B cell (primary cell): ENCODE measurements at places on chromosomes 12 and 14. TPM values are rescaled to one million over a fixed set of nuclear protein-coding genes. Genes with fewer than 3 reads are reported as not detected.

DNA sequence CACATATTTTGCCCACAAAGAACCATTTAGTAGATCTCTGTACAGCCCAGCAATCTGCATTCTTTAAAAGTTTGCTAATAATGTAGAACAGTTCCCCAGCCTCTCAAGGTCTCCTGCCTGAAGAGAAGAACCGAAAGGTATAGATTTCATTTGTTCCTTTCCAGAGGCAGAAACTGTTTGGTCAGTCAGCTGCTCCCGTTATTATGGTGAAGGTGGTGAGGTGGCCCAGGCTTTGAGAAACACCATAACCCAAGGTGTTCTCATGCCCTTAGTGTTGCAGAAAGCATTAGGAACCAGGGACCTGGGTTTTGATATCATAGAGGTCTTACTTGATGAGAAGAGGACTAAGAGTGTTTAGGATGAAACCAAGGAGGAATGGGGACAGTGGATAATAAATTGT lies 65.3 kb downstream of the SUSD6 start:
- H3K4me3 ChIP-seq, result no peak overlapping the region
- peaks cover 66% of the 10 kb centered on the region for H3K4me1 ChIP-seq

DNA sequence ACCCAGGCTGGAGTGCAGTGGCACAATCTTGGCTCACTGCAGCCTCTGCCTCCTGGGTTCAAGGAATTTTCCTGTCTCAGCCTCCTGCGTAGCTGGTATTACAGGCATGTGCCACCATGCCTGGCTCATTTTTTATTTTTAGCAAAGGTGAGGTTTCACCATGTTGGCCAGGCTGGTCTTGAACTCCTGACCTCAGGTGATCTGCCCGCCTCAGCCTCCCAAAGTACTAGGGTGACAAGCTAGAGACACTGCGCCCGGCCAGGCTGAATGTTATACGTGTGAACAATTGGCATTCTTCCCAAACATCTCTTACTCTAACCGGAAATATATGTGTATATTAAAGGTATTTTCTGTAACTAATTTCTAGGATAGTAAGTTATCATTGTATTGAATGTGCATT lies 13.2 kb upstream of the LIMA1 start:
- no peaks in the 10 kb centered on the region for H3K4me1 ChIP-seq
- no peak overlapping the region for H3K4me3 ChIP-seq
- no peak overlapping the region for H3K27ac ChIP-seq
- no peaks in the 10 kb centered on the region for H3K27me3 ChIP-seq
- no peaks in the 10 kb centered on the region for H3K36me3 ChIP-seq

- no peaks in the 10 kb centered on the region for H3K4me1 ChIP-seq
- DNase-seq, result no peak
- H3K27ac ChIP-seq, result no peak overlapping the region
- H3K27me3 ChIP-seq, result no peaks in the 10 kb centered on the region
Observed at GRCh38 chr12:131330106-131330815, 376.6 kb downstream of the ADGRD1 start.

GRCh38 chr14:72621387-72622065 lies 272.4 kb downstream of the DPF3 start:
- DNase-seq, result no peak
- H3K4me1 ChIP-seq, result peaks cover 5% of the 10 kb centered on the region
- H3K4me3 ChIP-seq, result no peak overlapping the region
- H3K27ac ChIP-seq, result no peak overlapping the region

GRCh38 chr12:26246483-26247164 lies 51.3 kb downstream of the SSPN start:
- no peaks in the 10 kb centered on the region for H3K4me1 ChIP-seq
- H3K27ac ChIP-seq, result no peak overlapping the region
- no peak for DNase-seq
- no peaks in the 10 kb centered on the region for H3K27me3 ChIP-seq

DNA sequence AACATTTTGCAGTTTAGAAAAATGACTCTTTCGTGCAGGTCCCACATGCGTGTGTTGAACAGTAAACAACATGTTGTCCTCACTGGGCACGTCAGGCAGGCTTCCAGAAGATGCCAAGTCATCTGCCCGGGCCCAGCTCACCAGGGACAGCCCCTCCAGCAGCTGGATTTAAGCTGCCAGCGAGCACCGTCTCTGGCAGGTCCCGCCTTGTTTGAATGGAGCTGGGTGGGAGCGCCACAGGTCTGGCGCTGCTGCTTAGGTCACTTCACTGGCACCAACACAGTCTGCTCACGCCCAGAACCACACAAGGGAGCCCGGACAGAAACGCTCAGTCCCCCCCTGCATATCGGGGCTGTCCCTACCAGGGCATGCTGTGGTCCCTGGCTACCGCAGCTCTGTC lies 33.1 kb upstream of the MMP17 start:
- no peak overlapping the region for H3K27ac ChIP-seq
- DNase-seq, result no peak
- no peaks in the 10 kb centered on the region for H3K27me3 ChIP-seq

DNA sequence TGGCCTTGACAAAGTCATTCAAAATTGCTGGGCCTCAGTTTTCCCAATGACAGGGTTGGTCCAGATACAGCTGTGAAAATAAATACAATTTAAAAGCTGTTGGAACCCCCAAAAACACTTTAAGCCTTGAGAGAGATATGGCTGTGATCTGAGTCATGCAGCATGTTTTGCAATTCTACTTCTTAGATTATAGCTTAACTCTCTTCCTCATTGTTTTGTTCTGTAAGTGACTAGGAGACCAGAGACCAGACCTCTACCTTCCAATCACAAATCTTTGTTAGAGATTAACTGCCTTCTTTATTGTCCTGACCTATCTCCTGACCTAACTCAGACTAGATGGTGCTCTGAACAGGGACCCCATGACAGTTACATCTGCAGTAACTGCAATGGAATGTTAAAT lies 198.1 kb downstream of the STXBP6 start:
- no peak for DNase-seq
- no peak overlapping the region for H3K4me3 ChIP-seq
- no peak overlapping the region for H3K27ac ChIP-seq
- H3K4me1 ChIP-seq, result no peaks in the 10 kb centered on the region

DNA sequence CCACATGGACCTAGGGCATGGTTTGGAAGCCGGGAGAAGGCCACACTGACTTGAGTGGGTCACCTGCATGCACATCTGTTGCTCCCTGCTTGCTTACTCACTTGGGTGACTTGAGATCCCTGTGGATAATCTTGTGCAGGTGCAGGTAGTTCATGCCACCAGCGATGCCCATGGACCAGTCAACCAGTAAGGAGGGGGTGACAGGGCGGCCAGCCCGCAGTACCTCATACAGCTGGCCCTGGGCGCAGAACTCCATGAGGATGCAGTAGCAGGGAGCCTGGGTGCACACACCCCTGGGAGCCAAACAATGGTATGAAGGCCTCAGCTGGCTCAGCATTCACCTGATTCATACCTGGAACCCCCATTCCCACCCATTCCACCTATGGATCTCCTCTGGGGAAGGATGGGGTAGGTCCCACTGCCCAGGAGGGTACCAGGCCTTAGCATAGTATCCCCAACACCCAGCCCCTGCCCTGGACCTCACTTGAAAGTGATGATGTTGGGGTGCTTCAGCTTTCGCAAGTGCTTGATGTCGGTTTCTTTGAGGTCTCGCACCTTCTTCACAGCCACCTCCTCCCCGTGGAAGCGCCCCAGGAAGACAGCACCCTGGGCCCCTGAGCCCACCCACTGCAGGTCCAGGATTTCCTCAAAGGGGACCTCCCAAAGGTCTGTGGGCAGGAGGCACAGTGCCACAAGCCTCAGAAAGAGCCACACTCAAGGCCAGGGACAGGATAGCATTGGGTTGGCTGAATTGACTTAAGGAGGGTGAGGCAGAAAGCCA lies 13.1 kb downstream of the MAP3K12 start:
- H3K27me3 ChIP-seq, result no peaks in the 10 kb centered on the region
- DNase-seq, result no peak
- no peak overlapping the region for H3K4me3 ChIP-seq
- H3K36me3 ChIP-seq, result peaks cover 42% of the 10 kb centered on the region
- H3K27ac ChIP-seq, result no peak overlapping the region

- no peak overlapping the region for H3K4me3 ChIP-seq
- no peaks in the 10 kb centered on the region for H3K27me3 ChIP-seq
- H3K36me3 ChIP-seq, result no peaks in the 10 kb centered on the region
- H3K4me1 ChIP-seq, result peaks cover 16% of the 10 kb centered on the region
Observed at GRCh38 chr12:66709457-66709773, 30.5 kb upstream of the GRIP1 start.

DNA sequence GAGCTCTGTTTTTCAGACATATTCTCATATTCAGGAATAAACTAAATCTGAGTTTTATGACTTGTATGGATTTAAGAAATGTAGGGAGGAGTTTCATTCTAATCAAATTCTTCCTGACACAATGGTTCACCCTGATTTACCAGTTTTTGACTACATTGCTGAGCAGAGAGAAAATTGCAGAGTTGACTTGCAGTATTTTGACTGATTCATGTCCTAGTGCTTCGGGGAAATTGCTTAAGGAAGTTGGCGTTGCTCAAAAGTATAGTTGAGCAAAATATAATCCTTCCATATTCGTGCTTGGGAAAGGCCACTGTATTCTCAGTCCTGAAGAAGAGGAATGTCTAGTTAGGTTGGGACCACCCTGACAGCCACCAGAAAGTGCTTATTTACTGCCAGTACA lies 1.3 kb upstream of the TWF1 start:
- H3K27ac ChIP-seq, result peak overlapping the region; percentile 96
- peaks cover 4% of the 10 kb centered on the region for H3K36me3 ChIP-seq
- peaks cover 11% of the 10 kb centered on the region for H3K4me1 ChIP-seq

DNA sequence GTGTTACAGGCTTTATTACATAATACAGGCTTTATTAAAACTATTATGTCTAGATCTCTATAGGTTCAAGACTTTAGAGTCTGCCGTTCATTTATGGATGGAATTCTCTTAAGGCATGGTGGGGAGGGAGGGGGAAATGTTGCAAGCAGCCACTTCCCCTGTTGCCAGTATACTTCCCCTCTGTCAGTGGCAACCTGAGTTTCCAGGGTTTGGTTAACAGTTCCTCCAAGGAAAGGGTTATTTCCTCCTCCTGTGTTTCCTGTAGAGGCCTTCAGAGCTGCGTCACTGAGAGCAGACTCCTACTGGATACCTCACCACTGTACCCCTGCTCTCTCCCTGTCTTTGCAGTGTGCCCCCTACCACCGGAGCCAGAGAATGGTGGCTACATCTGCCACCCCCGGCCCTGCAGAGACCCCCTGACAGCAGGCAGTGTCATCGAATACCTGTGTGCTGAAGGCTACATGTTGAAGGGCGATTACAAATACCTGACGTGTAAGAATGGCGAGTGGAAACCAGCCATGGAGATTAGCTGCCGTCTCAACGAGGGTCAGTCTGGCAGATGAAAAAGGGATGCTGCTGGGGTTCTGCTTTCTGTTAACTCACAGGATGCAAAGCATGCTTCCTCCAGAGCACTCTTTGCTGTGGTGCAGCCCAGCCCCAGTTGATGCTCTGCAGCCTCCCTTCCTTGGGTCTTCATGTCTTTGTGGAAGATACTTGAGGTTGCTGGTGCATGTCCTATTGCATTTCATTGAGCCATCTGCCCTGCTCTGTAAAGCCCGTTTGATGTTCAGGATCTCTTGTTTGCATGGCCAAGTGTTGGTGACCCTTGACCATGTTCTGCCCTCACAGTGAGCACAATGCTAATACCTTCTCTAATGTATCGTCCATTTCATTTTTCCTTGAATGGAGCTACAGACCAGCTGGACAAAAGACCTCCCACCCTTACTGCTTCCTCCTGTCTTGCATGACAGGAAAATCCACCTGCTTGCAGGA lies 63.6 kb upstream of the SRSF5 start:
- H3K4me1 ChIP-seq, result peaks cover 51% of the 10 kb centered on the region
- H3K4me3 ChIP-seq, result no peak overlapping the region
- peaks cover 42% of the 10 kb centered on the region for H3K36me3 ChIP-seq
- peak overlapping the region; percentile 48 for H3K27ac ChIP-seq
- no peaks in the 10 kb centered on the region for H3K27me3 ChIP-seq

- DNase-seq, result peak; percentile 51
- no peaks in the 10 kb centered on the region for H3K4me1 ChIP-seq
- H3K27me3 ChIP-seq, result no peaks in the 10 kb centered on the region
- no peak overlapping the region for H3K4me3 ChIP-seq
Observed at GRCh38 chr12:26614011-26614616, 218.9 kb downstream of the ITPR2 start.

GRCh38 chr12:22514875-22515274 lies 29.5 kb downstream of the C2CD5 start:
- H3K4me1 ChIP-seq, result no peaks in the 10 kb centered on the region
- H3K27me3 ChIP-seq, result no peaks in the 10 kb centered on the region
- H3K4me3 ChIP-seq, result no peak overlapping the region
- no peak overlapping the region for H3K27ac ChIP-seq
- DNase-seq, result no peak
- H3K36me3 ChIP-seq, result peaks cover 18% of the 10 kb centered on the region

- H3K4me3 ChIP-seq, result peak overlapping the region; percentile 52
- H3K27me3 ChIP-seq, result peaks cover 19% of the 10 kb centered on the region
- H3K4me1 ChIP-seq, result peaks cover 41% of the 10 kb centered on the region
Observed at GRCh38 chr14:103521951-103522563, 573 bp downstream of the CKB start.

DNA sequence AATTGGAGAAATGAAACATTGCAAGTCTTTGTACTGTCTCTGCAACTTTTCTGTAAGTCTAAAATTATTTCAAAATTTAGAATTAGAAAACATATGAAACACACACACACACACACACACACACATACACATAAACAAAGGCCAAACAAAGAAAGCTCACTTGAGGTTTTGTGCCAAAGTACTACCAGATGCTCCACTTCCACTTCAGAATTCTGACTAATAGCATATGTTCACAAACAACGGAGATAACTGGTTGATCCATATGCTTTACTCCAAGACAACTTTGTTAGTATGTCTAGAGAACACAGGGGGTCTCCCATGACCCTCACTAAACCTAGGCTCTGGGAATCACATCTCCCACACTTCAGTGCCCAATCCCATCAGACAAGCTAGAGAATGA lies 133.8 kb upstream of the CLEC14A start:
- H3K4me1 ChIP-seq, result no peaks in the 10 kb centered on the region
- DNase-seq, result no peak
- no peak overlapping the region for H3K4me3 ChIP-seq
- H3K36me3 ChIP-seq, result no peaks in the 10 kb centered on the region

GRCh38 chr12:97556302-97556779 lies 93.7 kb downstream of the RMST start:
- H3K4me3 ChIP-seq, result no peak overlapping the region
- no peaks in the 10 kb centered on the region for H3K4me1 ChIP-seq
- no peaks in the 10 kb centered on the region for H3K36me3 ChIP-seq
- H3K27ac ChIP-seq, result no peak overlapping the region

- peaks cover 1% of the 10 kb centered on the region for H3K36me3 ChIP-seq
- H3K27me3 ChIP-seq, result no peaks in the 10 kb centered on the region
- no peaks in the 10 kb centered on the region for H3K4me1 ChIP-seq
- H3K4me3 ChIP-seq, result no peak overlapping the region
- DNase-seq, result no peak
- no peak overlapping the region for H3K27ac ChIP-seq
Observed at GRCh38 chr12:32734952-32735351, 20.7 kb downstream of the YARS2 start.

The INHBE gene
- total RNA-seq, result not detected in 2 replicates

The CPNE6 gene
- total RNA-seq, result not detected in 2 replicates

The CD69 gene
- 44.8 and 45.1 TPM in 2 replicates for total RNA-seq

The MORN3 gene
- total RNA-seq, result 1.3 and 2.0 TPM in 2 replicates

The NKX2-1 gene
- not detected in 2 replicates for total RNA-seq

The CYP46A1 gene
- total RNA-seq, result 0.10 and 0.27 TPM in 2 replicates

The CIROP gene
- total RNA-seq, result not detected in 2 replicates

The CLEC12A gene
- total RNA-seq, result not detected in 2 replicates

The TULP3 gene
- total RNA-seq, result 8.1 and 8.3 TPM in 2 replicates

The C1R gene
- total RNA-seq, result 1.2 and 2.0 TPM in 2 replicates

The SFSWAP gene
- 122 and 135 TPM in 2 replicates for total RNA-seq

The LRP6 gene
- 2.8 TPM in 2 replicates for total RNA-seq
